K562 (cell line): ENCODE measurements at places on chromosomes 7 and 10. TPM values are rescaled to one million over a fixed set of nuclear protein-coding genes. Genes with fewer than 3 reads are reported as not detected.

The TAS2R41 gene
- not detected in 2 replicates for total RNA-seq

The TFPI2 gene
- total RNA-seq: 0.11 TPM in 1 of 2 replicates, not detected in the other

The PHTF2 gene
- total RNA-seq: 23.2 and 27.1 TPM in 2 replicates

The IGFBP3 gene
- 0.22 and 0.27 TPM in 2 replicates for total RNA-seq

The ZNF783 gene
- 9.5 and 11.2 TPM in 2 replicates for total RNA-seq

The HECW1 gene
- 0.47 TPM in 1 of 2 replicates, not detected in the other for total RNA-seq

The SFTPD gene
- 0.20 and 0.29 TPM in 2 replicates for total RNA-seq

The SPDYE2 gene
- total RNA-seq: not detected in 2 replicates

The CAV1 gene
- 1.0 and 1.5 TPM in 2 replicates for total RNA-seq

The GLI3 gene
- 0.18 and 0.27 TPM in 2 replicates for total RNA-seq

The TRIL gene
- not detected in 2 replicates for total RNA-seq

The RAPGEF5 gene
- total RNA-seq: 1.8 and 3.1 TPM in 2 replicates

The BRI3 gene
- 55.1 and 57.4 TPM in 2 replicates for total RNA-seq

The ANK3 gene
- total RNA-seq: 25.0 and 32.3 TPM in 2 replicates

The KCNIP2 gene
- 4.8 and 7.6 TPM in 2 replicates for total RNA-seq

The SLC16A9 gene
- 1.7 and 2.1 TPM in 2 replicates for total RNA-seq

The TNKS2 gene
- 13.5 and 15.2 TPM in 2 replicates for total RNA-seq

The SYNPO2L gene
- total RNA-seq: 0.07 TPM in 1 of 2 replicates, not detected in the other

The RBM20 gene
- total RNA-seq: 4.6 and 5.7 TPM in 2 replicates

The LGI1 gene
- not detected in 2 replicates for total RNA-seq

The DNAJB9 gene
- total RNA-seq: 9.0 and 9.6 TPM in 2 replicates

The C10orf88 gene
- total RNA-seq: 6.5 and 7.8 TPM in 2 replicates

The TRIM74 gene
- not detected in 2 replicates for total RNA-seq

The MPP7 gene
- total RNA-seq: 0.27 and 0.38 TPM in 2 replicates

The PNLIP gene
- total RNA-seq: 0.69 and 1.1 TPM in 2 replicates

The SFMBT2 gene
- total RNA-seq: 12.1 and 13.6 TPM in 2 replicates

The PRXL2A gene
- 0.71 and 0.87 TPM in 2 replicates for total RNA-seq

The IL6 gene
- 0.94 and 1.5 TPM in 2 replicates for total RNA-seq

The DOCK4 gene
- total RNA-seq: 3.8 and 4.9 TPM in 2 replicates

The GPR37 gene
- 0.07 TPM in 1 of 2 replicates, not detected in the other for total RNA-seq

The SEMA3C gene
- 0.16 TPM in 2 replicates for total RNA-seq

The PRLHR gene
- total RNA-seq: not detected in 2 replicates

The C10orf143 gene
- 0.27 and 0.33 TPM in 2 replicates for total RNA-seq

The CALML5 gene
- total RNA-seq: not detected in 2 replicates

The FLNC gene
- 148 and 155 TPM in 2 replicates for total RNA-seq

The PTF1A gene
- total RNA-seq: not detected in 2 replicates

The IDI2 gene
- total RNA-seq: not detected in 2 replicates

The PSD gene
- 1.5 and 1.7 TPM in 2 replicates for total RNA-seq

The ANKRD22 gene
- total RNA-seq: not detected in 2 replicates

The GNAT3 gene
- not detected in 2 replicates for total RNA-seq

The HTRA1 gene
- total RNA-seq: 0.11 and 0.16 TPM in 2 replicates

The MYH16 gene
- total RNA-seq: not detected in 2 replicates

The MBL2 gene
- not detected in 2 replicates for total RNA-seq

The KLHL7 gene
- total RNA-seq: 28.1 and 28.4 TPM in 2 replicates

The CFAP69 gene
- total RNA-seq: 1.3 and 2.3 TPM in 2 replicates

The CREB5 gene
- total RNA-seq: 3.6 and 6.4 TPM in 2 replicates

The GIMAP1 gene
- 0.11 and 0.13 TPM in 2 replicates for total RNA-seq

The STEAP1 gene
- total RNA-seq: 2.7 and 3.5 TPM in 2 replicates

The NME8 gene
- total RNA-seq: not detected in 2 replicates

The PCLO gene
- not detected in 2 replicates for total RNA-seq

The SPDYE16 gene
- total RNA-seq: 0.13 TPM in 1 of 2 replicates, not detected in the other
